ENCODE measurements at places on chromosomes 13 and 19.

DNA sequence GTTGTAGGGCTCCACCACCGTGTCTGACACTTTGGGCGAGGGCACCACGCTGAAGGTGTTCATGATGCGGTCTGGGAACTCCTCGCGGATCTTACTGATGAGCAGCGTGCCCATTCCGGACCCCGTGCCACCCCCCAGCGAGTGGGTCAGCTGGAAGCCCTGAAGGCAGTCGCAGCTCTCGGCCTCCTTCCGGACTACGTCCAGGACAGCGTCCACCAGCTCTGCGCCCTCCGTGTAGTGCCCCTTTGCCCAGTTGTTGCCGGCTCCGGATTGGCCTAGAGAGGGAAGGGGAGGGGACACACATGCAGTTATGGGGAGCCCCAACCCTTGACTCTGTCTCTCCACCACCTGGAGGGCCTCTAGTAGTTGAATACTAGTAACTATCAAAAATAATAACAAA, 6.2 kb downstream of the TUBB4A start:
- DNase-seq, result no peak

DNA sequence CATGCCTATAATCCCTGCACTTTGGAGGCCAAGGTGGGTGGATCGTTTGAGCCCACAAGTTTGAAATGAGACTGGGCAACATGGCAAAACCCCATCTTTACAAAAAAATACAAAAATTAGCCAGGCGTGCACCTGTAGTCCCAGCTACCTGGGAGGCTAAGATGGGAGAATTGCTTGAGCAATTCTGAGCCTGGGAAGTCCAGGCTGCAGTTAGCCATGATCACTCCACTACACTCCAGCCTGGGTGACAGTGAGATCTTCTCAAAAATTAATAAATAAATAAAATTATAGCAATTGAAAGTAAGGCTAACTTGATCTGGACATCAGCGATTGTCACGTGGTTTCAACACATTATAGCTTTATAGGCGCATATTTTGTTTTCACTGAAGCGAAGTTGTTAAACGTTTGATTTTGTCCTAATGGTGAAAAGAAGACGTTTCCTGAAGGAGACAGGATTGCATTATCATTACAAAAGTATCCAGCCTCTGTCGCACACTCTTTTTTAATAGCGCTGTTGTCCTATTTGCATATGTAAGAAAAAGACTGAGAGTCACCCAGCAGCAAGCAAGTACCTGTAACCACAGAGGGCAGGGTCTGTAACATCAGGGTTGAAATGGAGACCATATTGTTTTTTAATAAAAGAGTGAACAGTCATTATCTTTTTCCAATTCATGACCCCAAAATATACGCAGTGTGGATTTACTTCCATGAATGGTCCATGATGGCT, 335.7 kb downstream of the DCT start:
- no peak for DNase-seq

- DNase-seq, result peak; percentile 87
These were observed 33.0 kb downstream of the UGGT2 start for GRCh38 chr13:96020155-96020575.

DNA sequence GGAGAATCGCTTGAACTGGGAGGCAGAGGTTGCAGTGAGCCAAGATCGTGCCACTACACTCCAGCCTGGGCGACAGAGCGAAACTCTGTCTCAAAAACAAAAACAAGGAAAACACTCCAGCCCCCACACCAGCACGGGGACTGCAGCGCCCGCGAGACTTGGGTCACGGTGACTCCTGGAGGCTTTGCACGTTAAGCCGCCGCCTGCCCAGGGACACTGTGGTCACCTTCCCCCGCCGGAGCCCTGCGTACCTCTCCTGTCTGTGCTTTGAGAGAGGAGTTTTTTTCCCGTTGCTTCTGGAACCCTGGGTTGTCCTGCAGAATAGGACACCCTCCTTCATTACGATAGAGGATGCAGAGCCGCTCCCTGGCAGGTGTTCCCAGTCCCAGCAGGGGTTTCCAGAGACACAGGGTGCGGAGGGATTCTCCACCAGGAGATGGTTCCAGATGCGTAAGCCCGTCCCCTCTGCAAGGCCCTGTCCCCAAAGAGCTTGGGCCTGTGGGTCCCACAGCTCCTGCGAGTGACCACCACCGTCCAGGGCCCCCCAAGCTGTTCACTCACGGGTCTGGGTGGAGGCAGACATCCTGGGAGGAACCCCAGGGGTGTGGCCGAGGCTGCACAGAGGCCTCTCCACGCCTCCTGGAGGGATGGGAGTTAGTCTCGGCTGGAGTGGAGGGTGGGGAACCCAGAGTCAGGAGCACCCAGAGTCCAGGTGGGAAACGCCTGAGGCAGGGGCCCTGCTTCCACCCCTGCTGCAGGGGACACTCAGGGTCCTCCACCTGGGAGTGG, 42.8 kb upstream of the NDUFS7 start:
- DNase-seq, result no peak

DNA sequence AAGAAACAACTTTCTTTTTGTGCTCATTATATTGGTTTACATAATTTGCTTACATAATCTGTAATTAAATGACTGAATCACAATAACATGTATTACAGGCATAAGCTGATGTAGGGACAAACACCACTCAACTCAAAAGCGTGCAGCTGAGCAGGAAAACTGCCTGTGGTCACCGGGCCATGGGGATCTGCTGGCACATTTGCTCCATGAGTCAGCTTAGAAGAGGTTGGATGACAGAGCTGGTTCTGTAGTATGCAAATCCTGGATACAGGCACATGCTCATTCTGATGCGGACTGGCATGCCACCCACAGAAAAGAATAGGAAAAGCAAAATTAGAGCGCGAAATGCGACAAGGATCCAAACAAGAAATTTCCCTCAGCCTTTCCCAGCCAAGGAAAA, 128.6 kb downstream of the USP12 start:
- peak; percentile 85 for DNase-seq

Measured in hippocampal formation (tissue), 2 donors.